COLO829 (cell line): ENCODE measurements at places on chromosomes 5 and 9.

DNA sequence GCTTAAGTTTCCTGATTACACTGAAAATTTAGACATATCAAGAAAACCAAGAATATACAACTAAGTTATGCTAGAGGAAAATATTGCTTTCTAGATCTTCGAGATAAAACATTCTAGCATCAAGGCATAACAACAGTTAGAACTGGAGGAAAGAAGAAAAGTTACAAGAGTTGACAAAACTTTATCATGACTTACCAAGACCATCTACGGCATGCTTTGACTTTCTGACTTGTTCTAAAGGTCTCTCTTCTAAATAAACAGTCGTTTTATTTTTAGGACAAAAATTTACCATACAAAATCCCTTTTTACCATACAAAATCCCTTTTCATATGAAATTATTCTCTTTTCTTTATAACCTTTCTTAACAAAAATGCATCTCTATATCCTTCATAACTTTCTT is 1110.1 kb upstream of the CDH10 start:
- no peak for DNase-seq

DNA sequence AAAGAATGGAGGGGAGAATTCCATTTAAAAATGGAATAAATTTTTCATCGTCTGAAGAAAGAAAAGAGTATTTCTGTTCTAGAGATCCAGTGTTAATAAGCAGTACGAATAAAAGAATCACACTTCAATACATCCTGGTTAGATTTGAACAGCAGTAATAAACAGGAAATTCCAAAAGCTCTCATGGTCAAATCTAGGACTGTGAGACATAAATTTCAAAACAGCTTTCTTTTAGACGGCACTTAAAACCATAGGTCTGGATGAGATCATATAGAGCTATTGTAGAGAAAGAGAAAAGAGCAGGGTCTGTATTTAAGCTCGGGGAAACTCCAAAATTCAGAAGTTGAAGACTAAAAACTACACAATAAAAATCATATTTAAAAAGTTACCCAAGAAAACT is 1006.9 kb upstream of the CTNND2 start:
- no peak for DNase-seq

GRCh38 chr5:96256795-96257470 is 176.1 kb downstream of the PCSK1 start:
- DNase-seq: no peak

DNA sequence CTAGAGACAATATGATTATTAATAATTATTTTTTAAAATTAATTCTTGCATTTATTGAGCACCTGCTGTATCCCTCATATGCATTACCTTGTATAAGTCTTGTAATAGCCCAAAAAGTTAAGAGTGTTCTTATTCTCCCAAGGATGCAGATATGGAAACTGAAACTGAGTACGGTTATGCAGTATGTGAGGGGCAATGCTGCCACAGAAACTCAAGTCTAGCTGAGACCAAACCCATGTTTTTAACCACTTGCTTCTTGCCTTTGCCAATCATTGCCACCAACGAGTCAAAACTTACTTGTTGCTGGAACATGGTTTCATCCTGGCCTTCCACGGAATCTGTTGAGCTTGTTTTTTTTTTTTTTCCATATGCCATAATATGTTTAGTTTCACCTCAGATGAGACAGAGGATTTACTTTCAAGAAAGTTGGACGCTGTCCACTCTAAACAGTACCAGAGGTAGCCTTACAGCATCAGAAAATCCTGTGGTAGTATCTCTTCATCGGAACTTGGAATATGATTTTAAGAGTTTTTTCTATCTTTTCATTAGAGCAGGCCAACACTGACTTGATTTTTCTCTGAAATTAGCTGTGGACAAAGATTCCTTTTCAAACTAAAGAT is 27.9 kb downstream of the DOCK8 start:
- no peak for DNase-seq

DNA sequence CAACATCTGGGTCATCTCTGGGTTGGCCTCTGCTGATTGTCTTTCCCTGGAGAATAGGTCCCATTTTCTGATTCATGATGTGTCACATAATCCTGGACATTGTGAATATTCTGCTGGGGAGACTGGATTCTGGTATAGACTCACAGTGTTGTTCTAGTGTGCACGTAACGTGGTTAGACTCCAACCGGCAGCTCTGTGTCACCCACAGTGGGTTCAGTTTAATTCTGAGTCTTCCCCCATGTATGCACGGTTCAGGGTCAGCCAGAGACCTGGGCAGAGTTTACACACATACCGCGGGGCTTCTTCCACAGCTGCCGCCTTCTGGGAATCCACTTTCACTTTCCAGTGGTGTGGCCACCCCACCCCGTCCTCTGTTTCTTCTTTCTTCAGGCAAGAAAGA is 38.0 kb upstream of the LRRC14B start:
- DNase-seq: no peak

DNA sequence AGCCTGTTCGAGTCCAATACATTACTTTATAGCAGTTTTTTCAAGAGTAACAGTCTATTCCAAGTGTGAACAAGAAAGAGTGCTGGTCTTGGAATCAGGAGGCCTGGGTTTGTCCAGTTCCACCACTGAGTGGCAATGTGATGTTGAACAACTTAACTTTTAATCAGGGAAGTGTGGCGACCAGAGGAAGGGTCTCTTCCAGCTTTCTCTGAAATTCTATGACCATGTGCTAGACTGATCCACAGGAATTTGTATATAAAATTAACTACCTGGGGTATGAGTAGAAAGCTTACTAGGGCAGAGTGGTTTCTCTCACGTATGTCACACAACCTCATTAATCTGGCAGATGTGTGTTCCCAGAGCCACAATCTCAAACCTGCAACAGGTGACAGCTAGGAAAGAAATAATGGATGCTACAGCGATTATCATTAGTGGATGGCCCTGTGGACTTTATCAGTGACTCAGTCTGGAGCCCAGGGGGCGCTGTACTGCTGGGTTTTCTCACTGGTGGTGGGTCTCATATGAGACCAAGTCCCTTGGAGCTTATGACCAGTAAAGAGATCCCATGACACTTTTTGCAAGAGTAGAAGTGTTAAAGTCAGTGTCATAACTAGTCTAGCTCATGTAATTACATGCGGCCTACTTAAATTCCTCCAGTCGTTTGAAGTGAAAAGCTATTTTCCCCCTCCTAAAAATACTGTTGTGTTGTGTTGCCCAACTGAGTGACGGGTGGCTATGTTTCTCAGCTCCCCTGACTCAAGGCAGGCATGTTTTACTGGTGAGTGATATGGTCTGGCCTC is 116.5 kb downstream of the GDNF start:
- no peak for DNase-seq

DNA sequence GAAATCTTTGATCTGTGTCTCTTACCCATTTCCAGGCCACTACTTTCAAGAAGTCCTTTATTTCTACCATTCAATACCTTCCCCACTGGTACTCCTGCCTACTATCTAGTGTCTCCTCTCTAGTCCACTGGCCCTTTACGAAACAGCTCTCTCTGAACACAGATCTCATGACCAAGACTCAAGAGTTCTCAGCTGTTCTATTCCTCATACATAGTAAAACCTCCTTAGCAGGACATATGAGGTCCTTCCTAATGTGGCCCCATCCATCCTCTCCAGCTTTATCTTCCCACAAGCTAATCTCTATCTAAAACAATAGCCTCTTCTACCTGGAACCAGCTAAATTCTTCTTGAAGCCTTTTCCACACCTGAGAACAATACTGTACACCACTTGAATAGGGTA is 2.6 kb downstream of the TEX10 start:
- DNase-seq: no peak

- no peak for DNase-seq
Measured at GRCh38 chr9:93475856-93476255, 22.5 kb upstream of the FAM120AOS start.

DNA sequence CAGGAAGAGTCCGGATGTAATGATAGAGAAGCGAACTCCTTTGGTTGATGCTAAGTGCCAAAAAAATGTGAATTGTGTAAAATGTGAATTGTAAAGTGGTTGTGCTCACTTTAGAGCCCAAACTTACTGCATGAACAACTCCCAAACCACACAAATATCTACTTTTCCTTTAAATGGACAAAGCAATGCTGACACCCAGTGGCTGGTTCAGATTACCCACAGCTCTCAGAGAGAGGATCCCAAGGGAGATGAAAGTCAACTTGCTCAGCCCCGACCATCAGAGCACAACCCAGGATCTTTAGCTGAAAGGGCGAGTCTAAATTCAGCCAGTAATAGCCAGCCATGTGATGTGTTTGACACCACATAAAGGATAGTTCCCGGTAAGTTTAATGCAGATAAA is 133.7 kb downstream of the NMUR2 start:
- no peak for DNase-seq

DNA sequence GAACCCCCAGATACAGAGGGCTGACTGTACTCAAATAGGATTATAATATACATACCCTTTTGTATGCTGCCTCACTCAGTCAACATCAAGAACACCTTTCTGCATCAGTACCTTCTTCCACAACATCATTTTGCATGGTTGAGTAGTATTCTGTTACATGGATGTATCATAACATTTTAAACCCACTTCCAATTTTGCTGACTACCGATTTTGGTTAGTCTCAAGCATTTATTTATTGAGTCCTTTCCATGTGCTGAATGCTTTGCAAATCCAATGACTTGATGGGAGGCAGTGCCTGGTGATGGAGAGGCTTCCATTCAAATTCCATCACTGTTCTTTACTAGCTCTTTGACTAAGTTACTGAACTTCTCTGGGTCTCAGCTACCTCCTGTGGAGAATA is 182.0 kb upstream of the KLF4 start:
- no peak for DNase-seq

DNA sequence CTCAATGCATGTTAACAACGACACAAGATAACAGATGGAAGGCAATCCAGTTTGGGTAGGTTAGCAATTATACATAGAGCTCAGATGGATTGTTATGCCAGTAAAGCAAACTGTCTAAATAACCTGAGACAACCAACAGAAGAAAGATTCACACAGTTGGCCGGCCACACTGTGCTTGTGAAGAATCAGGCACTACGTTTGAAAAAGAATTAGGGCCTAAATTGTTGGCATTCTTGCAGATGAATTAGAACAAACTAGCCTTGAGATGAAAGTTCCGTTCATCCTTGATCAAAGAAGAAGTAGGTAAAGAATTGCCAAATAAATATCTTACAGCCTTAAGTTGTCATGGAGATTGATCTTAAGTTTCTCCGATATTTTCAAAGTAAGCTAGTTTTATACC is 210.6 kb downstream of the CDH18 start:
- no peak for DNase-seq

DNA sequence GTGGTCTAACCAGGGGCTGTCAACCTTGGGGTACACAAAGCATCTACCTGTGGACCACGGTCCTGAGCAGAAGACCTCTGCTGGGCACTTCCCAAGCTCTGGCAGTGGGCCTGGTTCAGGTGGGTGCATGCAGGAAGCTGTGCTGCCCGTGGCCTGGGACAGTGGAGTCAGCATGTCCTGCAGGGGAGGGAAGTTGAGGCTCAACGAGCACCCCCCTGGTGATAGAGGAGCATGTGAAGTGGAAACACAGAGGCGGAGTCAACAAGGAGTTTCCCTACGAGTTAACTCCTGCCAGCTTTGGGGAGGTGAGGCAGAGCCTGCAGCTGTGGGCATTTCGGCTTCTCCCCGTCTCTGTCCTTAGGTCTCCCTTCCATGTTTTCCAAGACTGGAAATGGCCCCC is 67.5 kb upstream of the IRX2 start:
- no peak for DNase-seq

DNA sequence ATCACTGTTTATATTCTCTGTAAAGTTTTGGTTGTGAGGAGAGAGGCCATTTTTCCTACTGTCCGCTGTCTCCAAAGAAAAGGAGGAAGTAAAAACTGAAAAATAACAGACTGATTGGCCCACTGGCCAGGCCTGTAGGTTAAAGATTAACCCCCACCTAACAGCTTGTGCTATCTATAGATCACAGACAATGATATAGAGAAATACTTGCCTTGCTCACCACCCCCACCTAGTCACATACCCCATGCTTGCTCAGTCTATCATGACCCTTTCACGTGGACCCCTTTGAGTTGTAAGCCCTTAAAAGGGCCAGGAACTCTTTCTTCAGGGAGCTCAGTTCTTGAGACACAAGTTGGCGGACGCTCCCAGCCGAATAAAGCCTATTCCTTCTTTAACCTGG is 357.4 kb downstream of the PRDM9 start:
- no peak for DNase-seq

- DNase-seq: peak; percentile 26
Measured at GRCh38 chr9:105053209-105053652, 125.3 kb upstream of the ABCA1 start.

DNA sequence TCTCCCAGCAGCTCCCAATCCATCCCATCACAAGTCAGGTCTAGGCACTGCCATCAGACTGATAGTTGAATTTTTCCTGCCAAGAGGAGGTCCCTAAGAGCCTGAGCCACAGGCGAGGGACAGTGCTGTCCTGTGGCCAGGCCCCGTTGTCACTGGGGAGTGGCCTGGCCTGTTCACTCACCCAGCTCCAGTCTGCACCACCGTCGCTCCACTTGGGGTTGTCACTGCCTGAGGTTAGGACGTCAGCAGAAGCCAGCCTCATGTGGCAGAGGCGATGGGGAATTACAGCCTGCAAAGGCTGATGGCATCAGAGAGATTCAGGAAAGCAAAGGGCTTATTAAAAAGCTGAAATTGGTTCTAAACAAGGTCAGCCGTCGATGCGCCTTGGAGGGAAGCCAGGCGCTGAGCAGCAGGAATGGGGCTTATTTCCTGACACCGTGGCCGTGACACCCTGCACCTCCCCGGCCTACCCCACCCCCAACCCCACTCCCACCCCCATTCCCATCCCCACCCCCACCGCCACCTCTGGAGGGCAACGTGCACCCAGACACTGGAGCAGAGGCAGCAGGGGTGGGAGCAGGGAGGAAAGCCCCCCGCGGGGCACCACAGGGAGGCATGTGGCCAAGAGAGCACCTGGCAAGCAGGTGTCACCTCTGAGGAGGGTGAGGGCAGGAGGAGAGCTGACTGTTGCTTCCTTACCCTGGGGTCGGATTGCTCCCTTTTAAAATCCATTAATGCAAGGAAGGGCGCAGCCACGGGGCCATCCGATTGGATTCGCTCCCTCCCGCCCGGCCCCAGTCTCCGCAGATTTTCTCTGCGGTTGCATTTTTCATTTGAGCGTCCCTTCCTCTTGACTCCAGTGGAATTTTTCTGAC is 3.1 kb upstream of the DBH start:
- DNase-seq: no peak
